Stimulated activated CD4-positive, alpha-beta T cell treated with anti-CD3 and anti-CD28 coated beads, Interleukin-4, amount 100 ng/mL, for 24 hours (primary cell): ENCODE measurements at places on chromosomes 1 and 21.

GRCh38 chr1:54335755-54336108, 70.5 kb downstream of the SSBP3 start:
- DNase-seq, result no peak

GRCh38 chr1:29390491-29391361, 154.4 kb downstream of the PTPRU start:
- no peak for DNase-seq

- DNase-seq, result no peak
Measured at GRCh38 chr1:57367945-57368344, 55.9 kb downstream of the DAB1 start.

- DNase-seq, result peak; percentile 29
Measured at GRCh38 chr1:155970531-155971167, 7.7 kb downstream of the ARHGEF2 start.

DNA sequence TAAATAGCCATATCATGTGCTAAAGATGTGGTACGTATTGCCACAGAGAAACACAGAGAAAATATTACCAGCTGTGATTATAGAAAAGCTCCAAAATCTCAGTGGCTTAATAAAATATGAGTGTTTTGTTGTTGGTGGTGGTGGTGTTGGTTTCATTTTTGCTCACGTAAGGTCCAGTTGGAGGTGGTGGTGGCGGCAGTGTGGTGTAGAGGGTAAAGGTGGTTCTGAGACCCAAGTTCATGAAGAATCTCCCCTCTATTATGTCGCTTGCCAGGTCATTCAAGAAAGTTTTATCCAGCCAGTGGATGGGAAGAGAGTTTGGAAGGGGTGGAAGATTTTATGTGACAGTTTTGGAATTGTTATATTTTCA, 217.6 kb upstream of the SAMSN1 start:
- no peak for DNase-seq

- DNase-seq, result no peak
Measured at GRCh38 chr1:47803815-47804501, 193.2 kb downstream of the TRABD2B start.

- DNase-seq, result no peak
Measured at GRCh38 chr1:183195142-183195574, 9.1 kb downstream of the LAMC2 start.

GRCh38 chr1:93744299-93744988, 62.8 kb upstream of the BCAR3 start:
- DNase-seq, result no peak

GRCh38 chr1:42484382-42484781, 21.3 kb downstream of the CCDC30 start:
- no peak for DNase-seq

DNA sequence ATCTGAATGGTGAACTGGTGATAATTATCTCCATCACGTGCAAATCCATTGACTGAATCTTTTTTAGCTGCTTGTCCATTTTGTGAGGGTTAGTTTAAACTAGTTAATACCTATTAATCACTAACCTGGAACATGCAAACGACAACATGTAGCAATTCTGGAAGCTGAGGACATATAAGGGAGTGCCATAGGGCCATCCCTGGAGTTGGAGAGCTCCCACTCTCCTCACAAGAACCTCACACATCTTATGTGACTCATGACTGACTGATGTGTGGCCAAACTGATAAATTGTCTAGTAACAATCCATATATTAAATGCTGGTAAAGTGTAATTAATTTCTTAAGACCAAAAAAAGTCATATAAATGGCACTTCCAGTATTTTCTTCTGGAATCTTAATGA, 62.9 kb upstream of the HOOK1 start:
- DNase-seq, result no peak

DNA sequence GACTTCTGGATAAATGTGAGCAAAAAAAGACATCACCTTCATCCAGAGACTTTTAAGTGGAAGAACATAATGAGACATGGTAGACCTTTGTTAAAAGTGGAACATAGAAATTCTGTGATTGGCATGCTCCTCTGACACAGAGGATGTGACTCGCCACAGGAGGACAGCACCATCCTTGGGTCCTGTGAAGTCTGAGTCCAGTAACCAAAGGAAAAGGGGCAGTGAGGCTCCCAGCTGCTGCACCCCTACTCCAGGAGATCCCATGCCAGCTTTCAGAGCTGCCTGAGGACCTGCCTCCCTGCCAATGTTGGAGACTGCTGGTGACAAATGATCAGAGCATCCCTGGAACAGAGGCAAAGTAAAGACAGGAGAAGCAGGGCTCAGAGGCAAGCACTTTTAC, 136.2 kb downstream of the BRINP2 start:
- DNase-seq, result no peak

- no peak for DNase-seq
Measured at GRCh38 chr1:172167796-172168596, 252.5 kb upstream of the C1orf105 start.

- DNase-seq, result no peak
Measured at GRCh38 chr1:240806200-240806745, 194.3 kb upstream of the GREM2 start.

- no peak for DNase-seq
Measured at GRCh38 chr1:245915841-245916240, 591.2 kb downstream of the SMYD3 start.

DNA sequence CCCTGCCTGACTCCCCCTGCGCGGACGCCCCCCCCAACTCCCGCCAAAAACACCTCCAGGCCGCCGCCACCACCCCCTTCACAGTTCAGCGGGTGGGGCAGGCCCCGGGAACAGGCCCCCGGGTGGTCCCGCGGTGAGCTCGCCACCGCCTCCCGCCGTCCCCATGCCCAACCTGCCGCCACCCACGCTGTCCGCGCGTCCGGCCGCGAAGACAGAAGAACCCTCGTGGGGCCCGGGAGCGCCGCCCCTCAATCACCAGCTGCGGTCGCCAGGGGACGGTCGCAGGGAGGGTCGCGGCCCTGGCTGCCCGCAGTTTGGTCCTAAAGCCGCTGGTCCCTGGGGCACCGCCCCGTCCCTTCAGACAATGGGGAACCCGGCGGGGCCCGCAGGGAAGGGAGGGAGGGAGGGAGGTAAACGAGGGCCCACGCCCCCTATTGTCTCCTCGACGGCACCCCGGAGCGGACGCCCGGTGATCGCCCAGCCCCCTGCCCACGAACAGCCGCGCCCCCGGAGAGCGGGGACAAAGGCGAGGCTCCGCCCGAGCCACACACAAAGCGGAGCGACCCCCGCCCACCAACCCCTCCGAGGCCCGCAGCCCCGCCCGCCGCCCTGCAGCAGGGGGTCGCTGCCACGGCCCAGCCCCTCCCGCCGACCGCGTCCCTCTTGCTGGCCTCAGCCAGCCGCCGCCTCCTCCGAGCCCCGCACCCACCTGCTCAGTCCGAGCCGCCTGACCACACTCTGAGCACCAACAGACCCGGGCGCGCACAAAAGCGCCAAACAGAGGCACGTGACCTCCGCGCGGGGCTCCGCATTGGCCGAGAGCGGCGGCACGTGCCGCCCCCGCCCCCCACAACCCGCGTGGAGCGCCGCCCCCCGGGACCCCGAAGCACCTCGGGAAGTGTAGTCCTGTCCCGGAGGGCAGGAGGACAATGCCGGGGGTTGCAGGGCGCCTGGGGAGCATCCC, at the start of gene STMN1:
STMN1 (minus strand) TSS at position 740 of the 964 bp plus-strand sequence. CDS start 1,743 bp downstream, outside the sequence.
- peak; percentile 88 for DNase-seq

DNA sequence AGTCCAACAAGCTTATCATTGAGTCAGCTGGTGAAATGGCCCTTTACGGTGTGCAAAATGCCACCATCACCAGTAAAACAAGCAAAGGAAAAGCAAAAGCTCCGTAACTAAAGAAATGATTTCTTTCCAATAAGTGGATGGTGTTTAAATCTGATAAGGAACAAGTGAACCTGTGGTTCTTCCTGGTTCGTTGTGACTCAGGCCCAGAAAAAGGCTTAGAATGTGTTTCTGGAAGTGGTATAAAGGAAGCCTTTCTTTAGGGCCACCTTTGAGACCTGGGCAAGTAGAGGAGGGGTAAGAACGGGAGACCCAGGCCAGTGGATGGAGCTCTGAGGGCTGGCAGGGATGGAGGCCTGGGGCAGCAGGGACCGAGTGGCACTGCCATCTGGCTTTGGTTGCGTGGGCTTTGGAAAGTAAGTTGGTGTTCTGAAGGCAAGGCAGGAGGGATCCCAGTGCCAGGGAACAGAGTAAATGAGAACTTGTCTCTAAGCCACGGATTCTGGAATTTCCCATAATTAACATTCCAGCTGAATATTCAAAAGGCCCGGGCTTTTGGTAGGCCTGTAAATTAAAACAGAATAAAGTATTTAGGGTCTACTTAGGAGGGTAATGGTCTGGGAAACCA, 87.9 kb upstream of the LMO4 start:
- no peak for DNase-seq

DNA sequence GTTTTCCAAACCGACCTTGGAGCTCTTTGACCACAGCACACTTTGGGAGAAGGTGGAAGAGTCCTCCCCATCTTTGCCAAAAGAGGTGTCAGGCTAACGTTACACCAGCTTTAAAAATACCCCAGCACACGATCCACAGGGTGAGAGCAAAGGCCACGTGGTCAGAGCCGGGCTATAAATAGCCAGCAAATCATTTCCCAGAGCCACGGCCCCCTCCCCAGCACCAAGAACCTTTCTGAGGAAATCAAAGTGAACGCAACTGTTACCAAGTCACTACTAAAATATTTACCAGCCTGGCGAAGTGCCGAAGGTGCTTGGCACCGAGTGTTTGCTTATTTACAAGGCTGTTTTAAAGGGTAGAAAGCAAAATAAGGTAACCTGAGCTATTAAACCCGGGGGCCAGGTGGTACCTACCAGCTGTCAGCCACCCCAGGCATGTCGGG, 72.4 kb downstream of the CASZ1 start:
- DNase-seq, result no peak

DNA sequence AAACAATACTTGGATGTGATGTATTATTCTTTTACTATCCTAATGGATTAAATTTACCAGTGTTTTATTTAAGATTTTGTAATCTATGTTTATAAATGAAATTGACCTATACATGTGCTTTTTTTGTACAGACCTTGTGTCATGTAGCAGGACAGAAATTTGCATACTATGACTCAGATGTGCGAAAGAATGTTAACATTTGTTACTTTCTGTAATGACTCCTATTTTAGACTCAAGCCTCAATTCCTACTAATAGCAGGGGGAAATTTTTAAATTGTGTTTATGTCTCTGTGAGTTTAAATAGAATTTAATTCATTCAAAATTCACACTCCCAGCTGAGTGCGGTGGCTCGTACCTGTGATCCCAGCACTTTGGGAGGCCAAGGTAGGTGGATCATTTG, 21.8 kb upstream of the RIMKLA start:
- DNase-seq, result no peak

GRCh38 chr1:50783286-50783685, 176.8 kb downstream of the FAF1 start:
- no peak for DNase-seq

DNA sequence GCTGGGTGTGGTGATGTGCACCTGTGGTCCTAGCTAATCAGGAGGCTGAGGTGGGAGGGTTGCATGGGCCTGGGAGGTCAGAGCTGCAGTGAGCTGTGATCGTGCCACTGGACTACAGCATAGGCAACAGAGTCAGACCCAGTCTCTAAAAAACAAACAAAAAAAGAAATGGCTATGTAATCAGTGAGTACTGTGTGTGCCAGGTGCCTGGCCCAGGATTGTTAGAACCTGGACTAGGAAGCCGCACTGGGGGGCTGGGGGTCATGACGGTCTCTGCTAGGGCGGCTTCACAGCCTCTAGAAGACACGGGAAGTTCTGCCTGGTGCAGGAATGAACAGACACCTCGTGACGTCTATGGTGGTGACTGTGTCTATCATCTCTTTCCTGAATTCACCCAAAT, 8.5 kb downstream of the TMEM9 start:
- DNase-seq, result no peak

DNA sequence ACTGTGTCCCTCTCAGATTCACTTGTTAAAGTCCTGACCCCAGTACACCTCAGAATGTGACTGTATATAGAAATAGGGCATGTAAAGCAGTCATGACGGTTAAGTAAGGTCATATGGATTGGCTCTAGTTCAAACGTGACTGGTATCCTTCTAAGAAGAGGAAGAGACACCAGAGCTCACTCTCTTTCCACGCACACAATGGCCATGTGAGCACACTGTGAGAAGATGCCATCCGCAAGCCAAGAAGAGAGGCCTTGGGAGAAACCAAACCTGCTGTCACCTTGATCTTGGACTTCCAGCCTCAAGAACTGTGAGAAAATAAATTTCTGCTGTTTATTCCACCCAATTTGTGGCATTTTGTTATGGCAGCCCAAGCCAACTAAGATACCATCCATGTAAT, 56.8 kb upstream of the IRF2BP2 start:
- DNase-seq, result no peak

DNA sequence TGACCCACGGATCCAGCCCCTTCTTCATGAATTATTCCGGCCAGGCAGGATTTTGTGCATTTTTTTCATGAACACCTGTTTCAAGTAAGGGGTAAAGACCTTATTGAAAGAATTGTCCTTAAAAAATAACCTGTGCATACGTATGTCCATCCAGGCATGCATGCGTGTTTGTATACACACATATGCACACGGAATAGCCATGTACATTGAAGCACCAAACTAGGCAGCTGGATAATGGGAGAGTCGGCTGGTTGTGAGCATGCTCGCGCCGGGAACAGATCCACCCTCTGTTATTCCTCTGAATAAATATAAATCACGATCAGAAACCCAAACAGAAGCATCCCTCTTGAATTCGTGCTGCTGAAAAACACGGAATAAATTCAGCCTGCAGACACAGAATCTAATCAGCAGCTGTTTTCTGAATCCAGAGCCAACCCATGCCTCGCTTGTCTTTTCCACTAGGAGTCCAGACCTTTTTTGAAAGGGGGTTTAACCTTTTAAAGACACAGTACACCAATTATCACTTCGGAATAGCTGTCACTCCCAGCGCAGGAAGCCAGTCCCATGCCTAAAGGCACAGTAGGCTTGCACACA, at the start of gene HIVEP3:
HIVEP3 (minus strand) TSS at position 473 of the 594 bp plus-strand sequence.
- DNase-seq, result no peak

- no peak for DNase-seq
Measured at GRCh38 chr21:43953021-43953420, 59.1 kb upstream of the TRAPPC10 start.

- DNase-seq, result no peak
Measured at GRCh38 chr21:38494703-38495102, 3.6 kb downstream of the ERG start.

- DNase-seq, result no peak
Measured at GRCh38 chr1:1079408-1080121, 5.5 kb upstream of the RNF223 start.

- DNase-seq, result no peak
Measured at GRCh38 chr1:67755619-67756018, 70.6 kb downstream of the GADD45A start.

DNA sequence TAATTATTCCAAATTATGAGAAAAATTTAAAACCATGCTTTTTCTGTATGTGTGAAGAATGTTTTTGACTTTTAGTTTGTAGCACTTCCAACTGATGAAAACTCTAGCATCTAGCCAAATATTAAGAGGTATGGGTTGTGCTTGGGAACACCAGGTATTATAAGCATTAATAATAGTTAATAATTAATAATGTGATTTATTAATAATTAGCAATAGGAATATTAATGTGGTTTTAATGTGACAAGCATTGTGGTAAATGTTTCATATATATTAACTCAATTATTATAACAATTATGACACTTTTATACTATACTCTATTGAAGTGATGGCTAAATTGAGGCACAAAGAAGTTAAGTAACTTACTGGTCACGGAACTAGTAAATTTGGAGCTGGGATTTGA, 7.9 kb downstream of the SLC30A7 start:
- DNase-seq, result no peak

- DNase-seq, result no peak
Measured at GRCh38 chr1:76835203-76835602, 32.1 kb upstream of the ST6GALNAC5 start.
